Stimulated activated naive CD4-positive, alpha-beta T cell treated with Interleukin-2 at 50 U/mL for 16 hours (primary cell): ENCODE measurements at places on chromosomes 1 and 21.

GRCh38 chr1:176157995-176158394 lies 49.1 kb downstream of the COP1 start:
- DNase-seq: no peak

DNA sequence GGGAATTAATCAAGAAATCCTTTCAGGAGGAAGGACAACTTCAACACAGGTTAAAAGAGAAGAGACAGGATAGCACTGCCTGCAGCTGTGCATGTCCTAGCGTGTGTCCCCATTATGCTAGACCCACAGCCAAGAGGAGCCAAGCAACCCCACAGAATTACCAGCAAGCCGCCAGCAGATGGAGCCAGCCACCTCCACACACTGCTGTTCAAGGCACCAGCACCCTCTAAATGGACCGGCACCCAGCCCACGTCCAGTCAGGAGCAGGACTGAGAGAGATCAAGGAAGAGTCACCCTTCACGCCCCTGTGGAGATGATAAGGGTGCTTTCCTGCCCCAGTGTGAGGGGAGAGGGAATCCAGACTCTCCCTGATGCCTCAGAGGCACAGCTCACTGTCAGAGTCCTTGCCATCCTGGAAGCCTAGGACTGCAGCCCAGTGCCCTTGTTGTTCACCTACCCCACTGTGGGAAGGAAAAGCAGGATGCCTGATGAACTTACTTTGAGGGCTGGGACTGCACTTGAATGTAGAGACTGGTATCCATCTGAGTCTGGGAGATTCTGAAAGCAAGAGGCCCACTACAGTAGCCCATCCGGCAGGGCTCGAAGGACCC lies 37.1 kb upstream of the CTTNBP2NL start:
- DNase-seq: no peak

GRCh38 chr1:21874778-21875547 lies 62.1 kb downstream of the HSPG2 start:
- no peak for DNase-seq

DNA sequence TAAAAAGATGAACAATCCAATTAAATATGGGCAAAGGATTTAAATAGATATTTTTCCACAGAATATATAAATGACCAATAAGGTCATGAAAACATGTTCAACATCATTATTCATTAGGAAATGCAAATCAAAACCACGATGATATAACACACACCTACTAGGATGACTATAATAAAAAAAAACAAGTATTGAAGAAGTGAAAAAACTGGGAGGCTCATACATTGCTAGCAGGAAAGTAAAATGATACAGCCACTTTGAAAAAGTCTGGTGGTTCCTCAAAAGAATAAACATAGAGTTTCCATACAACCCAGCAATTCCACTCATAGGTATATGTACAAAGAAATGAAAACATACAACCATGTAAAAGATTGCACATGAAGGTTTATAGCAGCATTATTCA lies 75.7 kb upstream of the RAB4A start:
- no peak for DNase-seq

- DNase-seq: no peak
These were observed 124.8 kb downstream of the CLEC20A start for GRCh38 chr1:178371933-178372388.

DNA sequence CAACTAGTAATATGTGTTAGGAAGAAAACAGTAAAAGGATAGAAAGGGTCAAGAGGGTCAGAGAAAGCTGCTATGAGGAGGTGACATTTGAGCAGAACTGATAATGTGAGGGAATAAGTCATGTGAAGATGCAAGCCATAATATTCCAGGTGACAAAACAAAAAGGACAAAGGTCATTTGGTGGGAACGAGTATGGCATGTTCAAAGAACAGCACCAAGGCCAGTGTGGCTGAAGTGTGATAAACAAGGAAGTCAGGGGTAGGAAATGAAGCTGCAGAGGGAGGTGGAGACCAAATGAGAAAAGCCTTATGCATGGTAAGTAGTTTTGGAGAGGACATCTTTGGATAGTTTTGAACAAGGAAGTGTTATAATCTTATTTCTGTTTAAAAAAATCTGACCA lies 46.7 kb downstream of the LPGAT1 start:
- DNase-seq: no peak

DNA sequence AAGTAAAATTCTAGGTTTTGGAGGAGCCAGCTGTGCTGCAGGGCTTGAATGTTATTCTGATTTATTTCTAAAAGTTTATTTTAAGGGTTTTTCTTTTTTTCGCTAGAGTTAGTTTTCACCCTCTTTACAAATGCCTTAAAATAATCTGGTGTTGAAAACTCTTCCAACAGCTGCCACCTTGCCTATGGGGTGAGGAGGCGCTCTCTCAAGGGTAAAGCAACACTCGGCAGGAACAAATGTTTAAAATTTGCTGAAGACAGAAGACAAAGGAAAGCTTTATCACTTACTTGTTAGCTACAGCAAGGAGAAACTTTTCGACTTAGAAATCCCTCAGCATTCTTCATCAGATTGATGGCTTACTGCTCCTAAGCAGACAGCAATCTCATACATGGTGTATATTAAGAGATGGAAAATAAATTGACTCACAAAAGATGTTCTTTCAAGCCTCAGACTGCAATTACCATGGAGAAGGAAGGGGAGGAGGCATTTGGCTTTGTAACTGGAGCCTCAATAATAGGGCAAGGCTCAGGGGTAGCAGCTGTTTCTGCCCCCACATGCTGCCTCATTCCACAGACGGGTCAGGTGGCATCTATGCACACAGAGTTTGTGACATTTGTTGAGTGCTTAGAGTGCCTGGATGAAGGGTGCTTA lies 79.8 kb upstream of the RALGPS2 start:
- DNase-seq: no peak
